GM23338 (cell line): ENCODE measurements at places on chromosomes 12 and 14. TPM values are rescaled to one million over a fixed set of nuclear protein-coding genes. Genes with fewer than 3 reads are reported as not detected.

Gene MFAP5
- 0.90 TPM in 1 of 2 replicates, not detected in the other for total RNA-seq

Gene MSI1
- 8.1 and 12.8 TPM in 2 replicates for total RNA-seq

Gene RD3L
- total RNA-seq, result not detected in 2 replicates

Gene TMEM119
- total RNA-seq, result 0.07 and 0.35 TPM in 2 replicates

Gene PLEKHD1
- total RNA-seq, result 0.28 and 0.35 TPM in 2 replicates

Gene TAS2R30
- 9.7 and 13.7 TPM in 2 replicates for total RNA-seq

Gene GPR135
- 0.93 and 2.2 TPM in 2 replicates for total RNA-seq

Gene AMHR2
- 0.24 TPM in 1 of 2 replicates, not detected in the other for total RNA-seq

Gene KRT85
- total RNA-seq, result not detected in 2 replicates

Gene FAM181A
- not detected in 2 replicates for total RNA-seq
